ENCODE measurements at places on chromosomes 11 and 22.
A peak's percentile ranks its signal among the peaks of the same experiment; 100 is the strongest.

DNA sequence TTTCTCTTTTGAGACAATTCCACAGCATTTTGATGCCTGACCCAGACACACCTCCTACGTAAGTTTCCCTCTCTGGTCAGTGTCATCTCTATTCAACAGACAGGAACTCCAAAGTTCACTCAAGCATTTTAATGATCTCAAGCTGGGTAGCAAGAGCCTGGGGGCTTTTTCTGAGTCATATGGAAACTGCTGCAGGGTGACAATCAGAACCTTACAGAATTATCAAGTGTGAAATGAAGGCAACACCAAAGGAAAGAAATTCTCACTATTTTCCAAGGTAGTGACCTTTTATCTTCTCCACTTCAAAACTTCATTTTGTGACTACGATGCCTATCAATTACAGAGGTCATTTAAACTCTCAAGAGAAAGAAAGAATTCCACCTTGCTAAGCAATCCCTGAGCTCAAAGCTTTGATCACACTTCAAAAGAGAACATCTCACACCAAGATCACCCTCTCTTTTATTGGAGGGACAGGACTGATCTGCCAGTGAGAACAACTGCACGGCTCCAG, 229.0 kb upstream of the ZC3H12C start:
- DNase-seq = no peak

DNA sequence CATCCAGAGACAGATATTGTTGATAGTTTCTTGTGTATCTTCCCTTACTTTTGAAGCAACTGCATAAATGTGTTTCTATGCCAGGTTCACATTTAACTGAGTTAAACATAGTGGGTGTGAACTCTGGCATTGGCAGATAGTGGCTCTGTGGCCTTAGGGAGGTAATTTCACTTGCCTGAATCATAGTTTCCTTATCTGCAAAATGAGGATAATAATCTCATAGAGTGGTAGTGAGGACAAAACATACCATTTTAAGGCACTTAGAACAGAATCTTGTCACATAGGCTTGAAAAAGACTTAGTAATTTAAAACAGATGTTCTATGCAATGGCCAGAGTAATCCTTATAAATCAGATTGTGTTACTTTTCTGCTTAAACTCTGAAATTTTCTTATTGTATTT, 56.4 kb upstream of the SYN3 start:
- DNase-seq = no peak

GRCh38 chr11:132746305-132746704, 786.0 kb downstream of the OPCML start:
- DNase-seq = no peak

- no peak for DNase-seq
Observed at GRCh38 chr11:75578977-75579376, 16.9 kb downstream of the SERPINH1 start.

- peak; percentile 34 for DNase-seq
Observed at GRCh38 chr11:61955422-61956135, 5.4 kb downstream of the BEST1 start.

GRCh38 chr11:76124905-76125770, 81.2 kb downstream of the WNT11 start:
- no peak for DNase-seq

GRCh38 chr11:28346721-28347120, 238.5 kb downstream of the METTL15 start:
- no peak for DNase-seq

DNA sequence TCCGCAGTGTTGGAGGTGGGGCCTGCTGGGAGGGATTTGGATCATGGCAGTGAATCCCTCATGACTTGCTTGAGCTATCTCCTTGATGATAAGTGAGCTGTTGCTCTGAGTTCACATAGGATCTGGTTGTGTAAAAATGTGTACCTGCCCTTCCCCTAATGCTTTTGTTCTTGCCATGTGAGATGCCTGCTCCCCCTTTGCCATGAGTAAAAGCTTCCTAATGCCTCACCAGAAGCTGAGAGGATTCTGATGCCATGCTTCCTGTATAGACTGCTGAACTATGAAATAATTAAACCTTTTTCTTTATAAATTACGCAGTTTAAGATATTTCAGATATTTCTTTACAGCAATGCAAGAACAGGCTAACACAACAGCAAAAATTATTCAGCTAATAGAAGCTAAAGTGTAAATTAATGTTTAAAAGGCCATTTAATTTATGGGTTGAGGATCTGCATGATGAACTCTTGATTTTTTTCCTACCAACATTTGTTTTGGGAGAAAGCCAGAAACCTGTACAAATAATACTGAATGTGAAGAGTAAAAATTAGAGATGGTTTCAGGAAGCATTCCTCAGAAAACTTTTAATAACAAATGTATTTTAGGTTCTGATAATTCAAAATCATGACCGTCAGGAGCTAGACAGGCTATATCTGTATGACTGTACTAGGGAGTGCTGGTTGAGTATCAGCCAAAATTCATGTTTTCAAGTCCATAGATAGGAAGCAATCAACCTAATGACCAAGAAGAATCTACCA, 177.5 kb upstream of the GRIA4 start:
- DNase-seq = no peak

DNA sequence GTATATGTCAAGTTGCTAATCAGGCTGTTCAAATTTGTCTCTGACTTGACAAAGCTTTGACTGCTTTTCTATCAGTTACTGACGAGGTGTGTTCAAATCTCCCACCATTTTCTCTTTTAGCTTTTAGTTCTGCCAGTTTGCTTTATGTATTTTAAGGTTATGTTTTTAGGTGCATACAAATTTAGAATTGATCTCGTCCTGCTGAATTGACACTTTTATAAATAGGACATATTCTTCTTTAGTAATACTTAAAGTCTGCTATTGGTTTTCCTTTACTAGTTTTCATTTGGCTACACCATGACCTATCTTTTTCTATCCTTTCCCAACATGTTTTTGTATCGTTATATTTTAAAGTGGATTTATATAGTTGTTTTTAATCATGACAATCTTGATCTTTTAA, 65.7 kb upstream of the KCNQ1OT1 start:
- DNase-seq = no peak

DNA sequence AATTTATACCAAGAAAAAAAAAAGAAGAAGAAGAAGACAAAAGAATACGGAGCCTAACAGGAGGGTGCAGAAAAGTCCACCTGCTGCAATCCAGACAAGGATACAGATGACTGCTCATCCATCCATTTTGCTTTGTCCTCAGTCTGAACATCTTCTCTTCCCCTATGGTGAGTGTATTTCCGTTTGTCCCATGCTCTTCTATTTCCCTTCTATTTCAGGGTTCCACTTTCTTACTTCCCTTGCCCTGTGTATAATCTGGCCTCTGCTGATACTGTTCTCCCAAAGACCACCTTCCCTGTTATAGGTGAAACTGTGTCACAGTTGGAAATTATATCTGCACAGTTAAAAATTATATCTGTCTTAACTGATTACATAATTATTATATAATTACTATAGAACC, 48.7 kb upstream of the USP47 start:
- DNase-seq = no peak

GRCh38 chr11:75487365-75487764, 38.4 kb downstream of the GDPD5 start:
- no peak for DNase-seq

GRCh38 chr11:65083134-65083833, 556 bp downstream of the CDCA5 start:
- DNase-seq = no peak

- DNase-seq = no peak
Observed at GRCh38 chr11:26143566-26144290, 188.2 kb upstream of the ANO3 start.

DNA sequence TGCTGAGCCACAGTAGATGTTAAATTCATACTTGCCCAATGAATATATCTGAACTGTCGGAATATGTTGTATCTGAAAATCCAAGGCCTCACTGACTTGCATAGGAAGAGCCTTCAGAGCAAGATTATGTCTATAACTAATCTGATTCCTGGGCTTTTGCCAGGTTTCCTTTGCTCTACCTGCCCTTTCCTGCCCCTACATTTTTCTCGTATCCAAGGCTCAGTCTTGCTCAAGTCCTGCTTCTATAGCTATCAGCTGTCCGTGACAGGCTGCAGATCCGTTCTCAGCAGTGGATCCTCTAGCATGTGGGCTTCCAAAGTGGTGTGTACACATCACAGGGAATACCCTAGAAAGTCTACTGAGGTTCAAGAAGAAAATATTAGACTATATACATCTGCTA, 18.8 kb upstream of the USP47 start:
- DNase-seq = no peak

- DNase-seq = peak; percentile 20
Observed at GRCh38 chr11:114762408-114762807, 84.1 kb downstream of the NXPE2 start.

DNA sequence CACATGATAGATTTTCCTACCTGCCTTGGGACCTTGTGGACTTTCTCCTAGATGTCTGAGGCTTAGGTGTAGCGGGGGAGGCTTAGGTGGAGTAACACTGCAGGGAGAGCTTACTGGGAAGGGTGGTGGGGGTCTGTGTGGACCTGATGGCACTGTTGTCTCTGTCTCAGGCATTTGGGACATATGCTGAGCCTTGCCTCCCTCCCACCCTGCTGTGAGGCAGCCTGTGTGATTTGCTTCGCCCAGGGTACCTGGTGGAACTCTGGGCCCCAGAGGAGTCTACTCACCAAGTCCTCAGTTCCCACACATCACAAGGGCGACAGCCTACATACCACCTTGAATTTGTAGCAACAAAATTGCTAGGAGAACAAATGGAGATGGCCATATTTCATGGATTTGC, 80.7 kb downstream of the CEP164 start:
- DNase-seq = no peak

GRCh38 chr11:107973641-107974040, 35.1 kb upstream of the CUL5 start:
- DNase-seq = no peak

- DNase-seq = no peak
Observed at GRCh38 chr11:64559351-64560138, 31.5 kb upstream of the SLC22A12 start.

DNA sequence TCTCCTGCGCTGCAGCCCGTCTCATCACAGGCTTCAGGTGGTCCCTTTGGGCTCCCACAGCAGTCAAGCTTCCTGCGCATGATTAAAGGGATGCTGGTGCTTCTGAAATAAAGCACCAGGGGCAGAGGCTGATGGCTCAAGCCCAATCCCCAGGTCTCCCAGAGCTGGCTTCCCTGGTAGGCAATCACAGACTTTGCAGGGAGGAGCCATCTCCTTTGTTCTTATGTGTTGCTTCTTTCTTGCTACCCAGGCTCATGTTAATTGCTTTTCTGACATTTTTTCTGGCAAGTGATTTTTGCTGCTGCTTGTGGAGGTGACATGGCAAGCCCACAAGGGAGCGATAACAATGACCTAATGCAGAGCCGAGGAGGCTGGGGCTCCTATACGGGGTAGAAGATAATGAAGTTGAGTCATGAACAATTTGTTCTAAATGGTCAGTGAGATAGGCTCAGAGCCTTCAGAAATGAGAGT, 25.2 kb upstream of the PLET1 start:
- no peak for DNase-seq

GRCh38 chr11:100010393-100010792, 676.7 kb upstream of the ARHGAP42 start:
- DNase-seq = no peak

GRCh38 chr11:116548256-116548655, 224.5 kb downstream of the BUD13 start:
- no peak for DNase-seq

DNA sequence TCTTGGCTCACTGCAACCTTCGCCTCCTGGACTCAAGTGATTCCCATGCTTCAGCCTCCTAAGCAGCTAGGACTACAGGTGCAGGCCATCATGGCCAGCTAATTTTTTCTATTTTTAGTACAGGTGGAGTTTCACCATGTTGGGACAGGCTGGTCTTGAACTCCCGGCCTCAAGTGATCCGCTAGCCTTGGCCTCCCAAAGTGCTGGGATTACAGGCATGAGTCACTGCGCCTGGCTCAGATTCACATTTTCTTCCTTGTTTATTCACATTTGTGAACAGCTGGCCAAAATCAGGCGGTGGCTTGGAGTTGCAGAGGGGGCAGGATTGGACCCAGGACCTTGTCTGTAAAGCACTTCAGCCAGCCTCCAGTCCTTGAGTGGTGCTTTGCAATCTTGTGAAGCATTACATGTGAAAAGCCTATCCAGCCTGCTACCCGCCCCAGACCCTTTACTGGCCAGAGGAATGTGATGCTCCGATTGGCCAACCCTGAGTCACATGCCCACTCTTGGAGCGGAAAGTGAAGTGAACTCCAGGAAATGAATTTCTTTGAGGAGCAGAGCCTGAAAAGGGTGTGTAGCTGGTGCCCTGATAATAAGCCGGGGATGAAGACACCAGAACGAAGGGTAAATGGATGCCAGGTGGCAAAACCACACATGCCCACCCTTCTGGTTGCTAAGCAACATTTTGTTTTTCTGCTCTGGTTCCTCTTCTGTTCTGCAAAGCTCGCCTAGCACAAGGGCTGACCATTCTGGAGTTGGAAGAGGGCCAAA, 62.6 kb upstream of the PTPRJ start:
- DNase-seq = no peak

- no peak for DNase-seq
Observed at GRCh38 chr11:105109321-105109720, 30.2 kb downstream of the CARD18 start.

- no peak for DNase-seq
Observed at GRCh38 chr22:24473284-24473683, 21.8 kb upstream of the UPB1 start.

DNA sequence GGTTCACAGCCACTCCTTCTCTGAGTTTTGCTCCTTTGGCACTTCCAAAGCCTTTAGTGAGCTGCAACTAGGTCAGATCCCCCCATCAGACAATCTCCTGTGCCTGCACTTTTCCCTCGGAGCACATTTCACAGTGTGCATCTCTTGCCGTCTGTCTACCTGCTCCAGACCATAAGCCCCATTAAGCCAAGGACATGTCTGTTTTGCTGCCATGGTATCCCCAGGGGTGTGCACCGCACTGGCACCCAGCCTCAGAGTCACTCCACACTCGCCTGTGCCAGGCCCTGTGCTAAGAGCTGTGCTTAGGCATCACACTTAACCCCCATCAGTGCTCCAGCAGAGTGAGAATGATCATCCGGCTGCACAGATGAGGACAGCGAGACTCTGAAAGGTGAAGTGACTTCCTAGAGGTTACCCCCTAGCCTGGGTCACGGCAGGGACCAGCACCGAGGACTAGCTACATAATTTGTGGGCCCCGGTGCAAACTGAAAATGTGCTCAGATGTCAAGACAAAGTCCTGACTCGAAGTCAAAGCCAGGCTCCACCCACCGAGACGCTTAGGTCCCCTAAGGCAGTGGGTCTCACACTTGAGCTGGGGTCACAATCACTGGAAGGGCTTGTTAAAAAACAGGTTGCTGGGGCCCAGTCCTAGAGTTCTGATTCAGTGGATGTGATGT, 33.9 kb downstream of the ARRB1 start:
- DNase-seq = no peak

All from stimulated activated CD4-positive, alpha-beta T cell treated with anti-CD3 and anti-CD28 coated beads, Interleukin-2, amount 100 ng/mL, for 24 hours (primary cell).